ENCODE measurements at places on chromosomes 11 and 22.

DNA sequence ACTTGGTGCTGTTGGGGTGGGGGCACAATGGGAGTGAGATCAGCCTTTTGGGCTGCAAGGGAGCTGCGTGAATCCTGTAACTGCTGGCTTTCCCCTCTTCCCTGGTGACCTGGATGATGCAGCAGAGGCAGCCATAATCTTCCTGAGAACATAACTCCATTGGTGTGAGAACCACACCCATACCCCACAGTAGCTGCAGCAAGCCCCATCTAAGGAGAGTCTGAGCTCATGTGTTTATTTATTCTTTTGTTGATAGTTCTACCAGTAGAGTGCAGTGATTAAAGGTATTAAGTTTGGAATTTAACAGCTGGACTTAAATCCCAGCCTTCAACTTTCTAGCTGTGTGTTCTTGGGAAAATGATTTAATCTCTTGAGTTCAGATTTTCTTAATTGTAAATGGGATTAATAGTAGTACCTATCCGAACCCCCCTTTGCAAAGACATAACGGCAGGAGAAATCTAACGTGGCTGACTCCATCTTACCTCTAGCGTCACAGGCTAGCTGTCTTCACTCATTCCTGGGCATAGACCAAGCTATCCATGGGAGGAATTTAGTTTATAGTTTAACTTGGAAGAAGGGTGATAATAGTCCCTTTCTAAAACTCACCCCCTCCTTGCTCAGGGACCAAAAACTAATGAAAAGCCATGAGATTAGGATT, 385.0 kb upstream of the DDI1 start:
- no peak for DNase-seq

DNA sequence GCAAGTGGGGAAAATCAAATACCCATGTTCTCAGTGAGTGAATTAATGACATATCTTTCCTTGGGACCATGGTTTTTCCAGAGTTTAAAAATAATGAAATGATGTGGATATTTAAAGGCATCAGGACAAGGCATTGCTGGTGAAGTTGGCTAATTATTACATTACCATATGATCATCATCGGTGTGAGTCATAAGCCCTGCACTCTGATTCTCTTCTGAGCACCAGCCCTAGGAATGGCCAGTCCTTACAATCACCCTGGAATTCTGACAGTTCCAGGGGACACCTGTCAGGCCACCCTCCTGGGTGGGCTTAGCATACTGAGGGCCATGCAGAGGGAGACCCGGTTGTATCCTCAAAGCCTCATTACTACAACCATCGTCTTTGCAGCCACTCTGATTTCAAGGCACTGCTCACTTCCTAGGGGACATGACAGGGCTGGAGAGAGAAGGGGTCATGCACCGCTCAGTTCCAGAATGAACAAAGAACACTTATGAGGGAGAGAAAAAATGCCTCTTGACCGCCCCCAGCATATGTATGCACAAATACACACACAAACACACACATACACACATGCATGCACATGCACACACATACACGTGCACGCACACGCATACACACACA, 365.0 kb downstream of the MIAT start:
- DNase-seq = no peak

DNA sequence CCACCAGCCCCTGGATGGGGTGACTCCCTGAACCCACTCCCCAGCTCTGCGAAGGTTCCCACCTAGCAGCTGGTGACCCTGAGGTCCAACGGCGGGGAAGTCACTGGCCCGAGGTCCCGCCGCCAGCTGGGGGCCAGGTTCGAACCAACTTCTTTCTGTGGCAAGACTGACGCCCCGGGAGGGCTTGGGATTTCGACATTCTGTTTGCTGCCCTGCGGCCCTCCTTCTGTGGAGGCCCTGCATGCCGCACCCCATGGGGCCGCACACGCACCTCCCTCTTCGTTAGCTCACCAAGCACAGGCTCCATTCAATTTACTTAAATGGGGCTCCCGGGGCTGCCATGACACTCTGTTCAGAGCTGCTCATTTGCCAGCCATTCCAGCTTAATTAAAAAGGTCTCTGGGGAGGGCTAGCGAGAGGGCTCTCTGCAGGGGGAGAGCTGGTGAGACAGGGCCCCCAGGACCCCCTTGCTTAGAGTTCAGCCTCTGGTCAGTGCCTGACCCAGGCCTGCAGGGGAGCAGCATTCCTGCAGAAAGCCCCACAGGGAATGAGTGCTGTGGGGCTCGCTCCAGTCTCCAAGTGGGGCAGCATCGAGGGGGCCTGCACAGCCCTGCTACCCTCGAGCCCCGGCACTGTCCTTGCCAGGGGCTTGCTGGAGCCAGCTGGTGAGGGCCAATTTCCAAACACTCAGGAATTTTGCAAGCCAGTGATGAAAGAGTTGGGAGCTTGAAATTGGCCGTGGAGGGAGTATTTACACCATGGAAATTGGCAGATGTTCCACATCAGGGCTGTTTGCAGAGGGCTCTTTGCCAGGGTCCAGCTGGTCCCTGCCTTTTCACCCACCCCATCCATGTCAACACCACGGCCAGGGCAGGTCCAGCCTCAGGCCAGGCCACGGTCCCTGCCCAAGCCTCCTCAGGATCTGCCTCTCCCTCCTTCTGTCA, 80.8 kb downstream of the CACNA1I start:
- no peak for DNase-seq

- no peak for DNase-seq
Measured at GRCh38 chr22:29152045-29152953, 53.4 kb upstream of the EMID1 start.

DNA sequence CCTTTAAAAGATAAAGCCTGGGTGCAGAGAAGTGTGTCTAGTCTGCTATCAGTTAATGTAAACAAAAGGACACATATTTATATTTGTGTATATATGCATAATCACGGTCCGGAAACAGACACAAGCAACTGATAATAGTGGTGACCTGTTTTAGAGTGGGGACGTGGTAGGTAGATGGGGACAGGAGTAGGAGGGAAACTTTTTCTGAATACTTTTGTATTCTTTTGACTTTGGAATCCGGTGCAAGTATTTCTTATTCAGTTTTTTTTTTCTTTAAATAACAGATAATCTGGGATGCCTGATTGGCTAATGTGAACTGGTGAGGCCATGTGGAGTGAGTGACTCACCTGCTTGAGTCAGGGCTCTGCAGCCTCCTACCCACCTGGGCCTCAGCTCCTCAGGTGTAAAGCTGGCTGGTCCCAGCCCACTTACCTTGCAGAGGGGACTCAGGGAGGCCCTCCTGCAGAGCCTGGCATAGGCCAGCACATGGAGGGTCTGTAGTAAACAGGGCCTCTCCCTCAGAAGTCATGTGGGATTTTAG, 15.3 kb downstream of the MICAL2 start:
- DNase-seq = no peak
